Right ventricle myocardium superior (tissue), 1 donor: ENCODE measurements at places on chromosomes 5 and 9.

- DNase-seq: no peak
Measured at GRCh38 chr9:85056203-85056572, 386.7 kb downstream of the NTRK2 start.

- DNase-seq: no peak
Measured at GRCh38 chr9:32136700-32137339, 247.6 kb upstream of the ACO1 start.

- no peak for DNase-seq
Measured at GRCh38 chr9:21746550-21746949, 55.9 kb upstream of the MTAP start.

- no peak for DNase-seq
Measured at GRCh38 chr5:136192526-136193321, at the start of gene SMIM32. SMIM32 (minus strand) TSS chr5:136193162; CDS start chr5:136192524, 638 bp downstream.

DNA sequence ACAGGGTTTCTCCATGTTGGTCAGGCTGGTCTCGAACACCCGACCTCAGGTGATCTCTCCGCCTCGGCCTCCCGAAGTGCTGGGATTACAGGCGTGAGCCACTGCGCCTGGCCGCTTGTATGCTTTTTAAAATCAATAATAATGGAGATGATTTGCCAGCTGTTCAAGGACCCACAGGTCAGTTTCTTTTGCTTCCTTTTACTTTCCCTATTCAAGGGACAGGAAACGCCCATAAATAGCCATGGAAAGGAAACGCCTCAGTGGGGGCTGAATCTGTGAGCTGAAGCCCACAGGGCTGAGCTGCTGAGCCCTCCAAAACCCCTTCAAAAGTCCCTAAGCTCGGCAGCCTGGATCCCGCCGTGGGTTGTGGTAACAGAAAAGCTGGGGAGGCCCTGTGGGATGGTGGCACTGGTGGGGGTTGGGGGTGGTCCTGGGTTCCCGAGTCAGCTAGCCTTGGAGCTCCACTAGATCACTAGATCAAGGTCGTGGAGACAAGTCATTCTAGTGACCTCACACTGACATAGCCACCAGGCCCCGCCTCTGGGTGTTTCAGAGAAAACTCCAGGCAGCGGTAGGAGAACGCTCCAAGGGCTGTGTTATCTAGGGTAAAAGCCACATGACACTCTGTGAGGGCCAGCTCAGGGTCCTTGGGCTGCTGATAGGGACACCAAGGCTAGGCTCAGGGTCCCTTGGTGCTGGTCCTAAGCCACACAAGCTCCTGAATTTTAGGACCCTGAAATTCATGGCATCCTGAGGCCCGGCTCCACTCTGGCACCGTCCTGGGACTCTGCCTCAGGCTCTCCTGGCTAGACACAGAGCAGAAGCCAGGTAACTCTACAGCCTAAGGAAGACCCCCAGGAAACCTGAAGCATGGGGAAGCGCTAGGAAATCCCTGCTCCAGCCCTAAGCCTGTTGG lies 18.0 kb upstream of the DUSP1 start:
- peak; percentile 70 for DNase-seq

GRCh38 chr9:105355781-105356180 lies 92.1 kb upstream of the FSD1L start:
- no peak for DNase-seq

GRCh38 chr5:117594166-117594565 lies 1019.5 kb upstream of the SEMA6A start:
- DNase-seq: peak; percentile 33

DNA sequence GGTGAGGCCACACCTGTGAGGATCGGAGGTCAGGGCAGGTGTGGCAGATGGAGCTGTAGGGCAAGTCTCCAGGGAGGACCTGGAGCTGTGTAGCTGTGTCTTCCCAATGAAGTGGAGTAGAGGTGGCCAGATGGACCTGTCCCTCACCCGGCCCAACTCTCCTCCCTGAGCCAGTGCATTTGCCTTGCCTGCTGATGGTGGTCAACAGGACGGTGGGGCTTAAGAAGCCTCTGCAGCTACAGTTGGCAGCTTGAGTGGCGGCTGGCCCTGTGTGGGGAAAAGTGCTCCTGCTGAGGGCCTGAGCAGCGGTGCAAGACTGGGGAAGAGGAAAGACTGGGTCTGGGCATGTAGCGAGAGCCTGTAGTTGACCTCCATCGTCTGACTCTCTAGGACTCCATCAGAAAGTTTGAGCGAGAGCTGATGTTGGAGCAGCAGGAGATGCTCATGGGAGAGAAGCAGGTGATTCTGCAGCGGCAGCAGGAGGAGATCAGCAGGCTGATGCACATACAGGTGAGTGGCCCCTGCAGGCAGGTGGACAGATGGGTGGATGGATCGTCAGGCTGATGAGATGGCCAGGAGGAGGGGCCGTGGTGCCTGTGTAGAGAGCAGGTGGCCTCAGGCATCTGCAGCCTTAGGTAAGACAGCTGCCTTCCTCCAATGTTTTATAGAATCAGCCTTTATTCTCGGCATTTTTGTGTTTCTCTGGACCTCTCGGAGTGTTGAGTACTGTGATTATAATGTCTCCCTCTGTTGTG lies 24.9 kb downstream of the PITX1 start:
- no peak for DNase-seq

DNA sequence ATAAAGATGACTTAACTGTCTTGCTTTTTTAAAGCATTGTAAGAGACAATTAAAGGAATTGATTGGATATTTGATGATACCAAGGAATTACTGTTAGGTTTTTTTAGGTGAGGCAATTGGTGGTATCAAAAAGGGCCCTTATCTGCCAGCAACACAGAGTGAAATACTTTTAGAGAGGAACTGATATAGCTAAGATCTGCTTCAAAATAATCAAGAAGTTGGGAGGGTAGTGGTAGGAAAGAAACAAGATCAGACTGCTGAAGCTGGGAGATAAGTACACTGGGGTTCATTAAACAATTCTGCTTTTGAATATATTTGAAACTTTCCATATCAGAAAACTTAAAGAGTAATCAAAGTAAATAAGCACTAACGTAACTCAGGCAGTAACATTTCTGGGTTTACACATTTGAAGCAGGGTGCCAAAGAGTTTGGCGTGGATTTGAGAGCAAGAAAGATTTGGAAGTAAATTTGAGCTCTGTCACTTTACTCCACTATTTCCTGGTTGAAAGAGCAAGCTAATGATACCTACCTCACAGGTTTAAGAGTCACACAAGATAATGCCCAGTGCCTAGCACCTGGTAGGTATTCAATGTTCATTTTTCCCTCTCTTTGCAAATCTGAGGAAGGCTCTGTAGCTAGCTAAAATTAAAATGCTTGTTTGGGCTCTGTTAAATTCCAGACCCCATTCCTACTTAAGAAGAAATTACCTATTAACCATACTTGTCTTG lies 6.9 kb downstream of the ERMP1 start:
- no peak for DNase-seq

- DNase-seq: no peak
Measured at GRCh38 chr5:81606150-81606549, 144.7 kb downstream of the SSBP2 start.

DNA sequence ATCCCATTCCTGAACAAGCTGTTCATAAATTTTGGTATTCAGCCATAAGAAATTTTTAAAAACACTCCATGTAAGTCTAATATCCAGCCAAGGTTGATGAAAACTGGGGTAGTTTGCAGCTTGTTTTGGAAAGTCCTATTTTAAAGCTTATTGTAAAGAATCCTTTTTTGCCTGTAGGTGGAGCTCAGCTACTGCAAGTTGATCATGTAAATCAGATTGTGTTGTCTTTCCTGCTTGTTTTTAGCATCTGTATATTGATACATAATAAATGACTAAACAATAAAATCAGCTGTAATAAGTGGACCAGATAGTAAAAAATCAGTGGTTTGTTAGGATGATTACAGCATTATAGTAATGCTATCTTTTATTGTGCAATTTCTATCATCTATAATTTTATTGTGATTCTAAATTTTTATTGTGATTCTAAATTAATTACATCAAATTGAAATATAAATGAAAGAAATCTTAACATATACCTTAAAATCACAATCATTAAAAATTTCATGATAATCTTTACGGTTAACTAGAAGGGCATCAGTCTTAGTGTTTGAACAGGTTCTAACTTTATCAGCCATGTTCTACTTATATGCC lies 42.4 kb downstream of the CWC27 start:
- DNase-seq: no peak

GRCh38 chr5:89996890-89997289 lies 412.7 kb downstream of the CETN3 start:
- no peak for DNase-seq

- DNase-seq: no peak
Measured at GRCh38 chr5:53490747-53491146, 10.3 kb downstream of the FST start.

GRCh38 chr5:102701748-102702147 lies 53.4 kb upstream of the PAM start:
- no peak for DNase-seq

DNA sequence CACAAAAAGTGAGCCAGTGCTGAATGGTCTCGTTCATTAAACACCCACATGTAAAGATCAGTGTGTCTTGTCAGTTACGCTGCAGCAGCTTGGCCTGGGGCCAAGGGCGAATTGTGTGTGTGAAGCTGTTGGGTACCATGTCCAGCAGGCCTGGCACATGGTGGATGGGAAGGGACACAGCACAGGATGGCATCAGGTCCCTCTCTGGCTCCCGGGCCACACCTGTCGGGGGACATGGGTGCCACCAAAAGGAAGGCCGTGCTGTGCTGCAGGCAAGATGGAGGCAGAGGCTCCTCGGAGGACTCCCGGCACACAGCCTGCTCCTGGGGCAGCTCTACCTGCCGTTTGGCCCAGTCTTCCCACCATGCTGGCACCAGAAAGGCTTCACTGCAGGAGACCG lies 32.0 kb downstream of the NKD2 start:
- DNase-seq: peak; percentile 45

DNA sequence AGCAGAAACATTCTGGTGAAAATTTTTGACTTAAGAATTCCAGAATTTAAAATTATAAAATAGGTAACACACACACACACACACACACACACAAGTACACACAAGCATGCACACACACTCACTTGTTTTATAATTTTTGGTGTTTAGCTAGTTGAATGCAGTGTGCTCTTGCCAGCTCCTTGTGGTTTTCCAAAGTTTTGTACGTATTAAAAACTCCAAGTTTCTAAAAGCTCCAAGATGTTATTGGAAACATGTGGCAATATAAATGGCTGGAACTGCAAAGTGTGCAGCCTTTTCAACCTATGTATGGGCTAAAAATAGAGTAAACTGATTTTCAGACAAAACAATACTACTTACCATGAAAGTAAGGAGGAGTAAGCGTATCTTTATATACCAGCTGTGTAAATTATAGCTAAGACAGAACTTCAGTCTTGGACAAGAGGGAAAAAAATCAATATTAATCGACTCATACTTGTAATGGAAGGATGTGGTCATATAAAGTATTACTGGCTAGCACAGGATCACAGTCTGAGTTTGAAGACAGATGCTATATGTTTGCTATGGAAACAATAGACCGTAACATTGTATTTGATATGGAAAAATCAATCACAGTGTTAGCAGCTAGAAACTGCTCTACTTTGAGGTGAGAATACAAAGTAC lies 727.1 kb upstream of the GRAMD2B start:
- DNase-seq: no peak

DNA sequence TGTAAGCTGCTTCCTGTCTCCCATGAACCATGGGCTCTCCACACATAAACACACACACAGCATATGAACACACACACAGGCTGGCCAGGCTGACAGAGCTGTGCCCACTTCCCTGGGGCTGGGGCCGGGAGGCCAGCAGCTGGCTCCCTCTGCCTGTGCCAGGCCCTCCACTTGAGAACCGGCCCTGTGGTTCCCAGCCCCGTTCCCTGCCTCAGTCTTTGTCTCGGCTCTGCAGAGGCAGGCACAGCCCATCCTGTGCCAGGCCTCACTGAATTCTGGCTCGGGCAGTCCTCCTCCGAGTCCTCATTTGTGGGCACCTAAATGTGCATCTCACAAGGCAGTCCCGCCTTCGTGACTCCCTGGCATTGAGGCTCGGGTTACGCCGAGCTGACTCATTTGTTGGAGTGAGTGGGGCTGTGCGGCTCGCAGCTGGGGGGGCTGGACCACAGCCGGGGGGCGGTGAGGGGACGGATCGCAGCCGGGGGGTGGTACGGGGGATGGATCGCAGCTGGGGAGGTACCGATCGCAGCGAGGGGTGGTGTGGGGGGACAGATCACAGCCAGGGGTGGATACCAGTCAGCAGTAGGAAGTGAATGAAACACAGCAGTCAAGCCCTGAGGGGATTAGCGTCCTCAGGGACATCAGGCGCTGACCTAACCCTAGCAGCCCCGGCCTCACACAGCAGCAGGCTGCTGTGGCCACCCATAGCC lies 72.3 kb downstream of the PSMB7 start:
- peak; percentile 59 for DNase-seq

- no peak for DNase-seq
Measured at GRCh38 chr9:105835721-105836120, 141.4 kb downstream of the TMEM38B start.

- DNase-seq: no peak
Measured at GRCh38 chr9:129306318-129306973, 128.4 kb upstream of the IER5L start.

DNA sequence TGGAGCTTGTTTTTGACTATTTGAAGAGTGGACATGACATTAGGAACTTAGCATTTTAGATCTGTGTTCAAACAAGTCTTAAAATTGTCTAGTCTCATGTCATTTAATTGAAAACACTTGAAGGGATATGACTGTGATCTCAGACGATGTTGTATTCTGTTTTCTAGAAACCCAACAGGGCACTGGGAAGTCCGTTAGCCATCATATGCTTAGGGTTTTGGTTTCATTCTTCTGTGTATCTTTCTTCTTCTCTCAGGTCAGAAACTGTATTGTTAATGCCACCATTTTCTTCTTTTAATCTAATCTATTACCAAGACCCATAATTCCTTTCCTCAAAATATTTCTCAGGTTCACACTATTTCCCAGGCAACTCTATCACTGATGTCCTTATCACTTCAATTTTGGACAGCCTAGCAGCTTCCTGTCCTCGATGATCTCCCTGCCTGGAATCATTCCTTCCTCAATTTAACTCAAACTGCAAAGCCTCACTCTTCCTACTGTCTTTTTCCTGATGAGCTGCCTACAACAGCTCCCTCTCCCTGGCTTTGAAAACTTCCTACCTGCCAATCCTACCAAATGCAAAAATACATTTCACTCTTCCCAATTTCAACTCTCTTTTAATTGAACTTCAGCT lies 77.7 kb downstream of the MEF2C start:
- DNase-seq: no peak

GRCh38 chr5:66518052-66518451 lies 78.1 kb upstream of the MAST4 start:
- DNase-seq: no peak

DNA sequence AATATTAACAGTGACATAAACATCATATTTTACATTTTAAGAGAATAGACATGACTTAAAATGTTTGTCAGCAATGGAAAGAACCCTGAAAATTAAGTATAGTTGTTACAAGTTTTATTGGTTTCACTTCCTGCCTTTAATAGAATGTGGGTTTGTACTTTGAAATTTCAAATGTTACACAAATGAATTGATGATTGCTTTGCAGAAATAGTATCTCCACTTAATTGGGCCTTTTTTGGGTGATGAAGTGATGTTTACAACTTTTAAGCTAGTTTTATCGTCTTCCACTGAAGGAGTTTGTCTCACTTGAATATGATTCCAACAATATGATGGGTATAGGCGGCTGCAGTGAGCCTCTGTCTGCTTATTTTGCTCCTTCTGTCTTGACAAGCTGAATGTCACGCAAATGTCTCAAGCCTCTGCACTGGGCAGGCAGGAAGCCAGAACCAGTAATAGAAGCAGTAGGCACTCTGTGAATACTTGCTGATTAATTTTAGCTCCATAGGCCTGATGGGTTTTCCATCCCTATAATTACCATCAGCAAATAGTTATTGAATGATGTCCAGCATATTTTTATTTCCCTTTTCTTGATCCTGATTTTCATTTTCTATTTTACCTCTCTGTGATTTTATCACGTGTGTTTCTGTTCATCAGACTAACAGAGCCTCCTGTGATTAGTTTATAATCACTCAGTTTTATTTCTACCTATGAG lies 10.6 kb upstream of the NR3C1 start:
- no peak for DNase-seq
